Tibial nerve (tissue), 4 donors: ENCODE measurements at places on chromosomes 2 and 18. TPM values are rescaled to one million over a fixed set of nuclear protein-coding genes. Genes with fewer than 3 reads are reported as not detected.

- H3K27me3 ChIP-seq, result no peaks in the 10 kb centered on the region
- DNase-seq, result no peak
- H3K4me3 ChIP-seq, result no peak overlapping the region
- no peak overlapping the region for H3K27ac ChIP-seq
- peaks cover 20% of the 10 kb centered on the region for H3K4me1 ChIP-seq
These were observed 10.9 kb downstream of the YES1 start for GRCh38 chr18:801137-801536.

DNA sequence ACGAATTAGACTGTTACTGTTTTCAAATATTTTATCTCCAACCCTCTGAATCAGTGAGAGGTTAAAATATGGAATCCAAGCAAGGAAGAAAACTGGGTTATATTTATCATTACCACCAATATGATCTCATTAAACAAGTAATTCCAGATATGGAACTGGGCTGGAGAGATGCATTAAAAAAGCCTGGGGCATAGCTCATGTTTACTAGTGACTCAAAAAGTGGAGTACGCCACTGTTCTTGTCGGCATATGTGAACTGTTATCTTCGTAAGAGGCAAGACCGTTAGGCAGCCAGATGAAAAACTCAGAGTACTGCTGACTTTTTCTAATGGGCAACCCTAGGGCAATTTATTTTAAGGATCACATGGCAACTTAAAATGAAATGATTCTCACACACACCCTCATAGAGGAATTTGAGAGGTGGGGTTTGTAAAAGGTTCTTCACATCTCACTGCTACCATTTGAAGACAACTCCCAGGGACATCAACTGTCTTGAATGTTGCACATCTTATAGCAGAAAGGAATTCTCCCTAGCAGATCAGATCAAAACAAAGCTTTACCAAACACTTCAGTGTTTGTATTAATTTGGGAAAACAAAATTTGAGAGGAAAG lies 105.2 kb upstream of the TFCP2L1 start:
- no peak for DNase-seq
- no peak overlapping the region for H3K27ac ChIP-seq
- H3K36me3 ChIP-seq, result peaks cover 75% of the 10 kb centered on the region
- H3K4me1 ChIP-seq, result peaks cover 18% of the 10 kb centered on the region

GRCh38 chr18:30432349-30432748 lies 610.2 kb downstream of the DSC3 start:
- no peaks in the 10 kb centered on the region for H3K27me3 ChIP-seq
- no peak overlapping the region for H3K4me3 ChIP-seq
- H3K36me3 ChIP-seq, result no peaks in the 10 kb centered on the region
- no peaks in the 10 kb centered on the region for H3K4me1 ChIP-seq
- no peak for DNase-seq
- H3K27ac ChIP-seq, result no peak overlapping the region

Gene SAP130
- 12.0 TPM for total RNA-seq

Gene PSMA8
- total RNA-seq, result not detected
